ENCODE measurements at places on chromosomes 1 and 21.

GRCh38 chr21:44442266-44443125 lies 12.8 kb upstream of the LRRC3 start:
- DNase-seq: no peak

- no peak for DNase-seq
Measured at GRCh38 chr1:36160388-36160948, 4.5 kb downstream of the MAP7D1 start.

GRCh38 chr1:228272831-228273571 lies 65.2 kb downstream of the OBSCN start:
- no peak for DNase-seq

- DNase-seq: peak; percentile 4
Measured at GRCh38 chr1:3695326-3696217, 43.3 kb downstream of the TP73 start.

GRCh38 chr21:41344146-41344545 lies 17.7 kb upstream of the MX2 start:
- DNase-seq: no peak

DNA sequence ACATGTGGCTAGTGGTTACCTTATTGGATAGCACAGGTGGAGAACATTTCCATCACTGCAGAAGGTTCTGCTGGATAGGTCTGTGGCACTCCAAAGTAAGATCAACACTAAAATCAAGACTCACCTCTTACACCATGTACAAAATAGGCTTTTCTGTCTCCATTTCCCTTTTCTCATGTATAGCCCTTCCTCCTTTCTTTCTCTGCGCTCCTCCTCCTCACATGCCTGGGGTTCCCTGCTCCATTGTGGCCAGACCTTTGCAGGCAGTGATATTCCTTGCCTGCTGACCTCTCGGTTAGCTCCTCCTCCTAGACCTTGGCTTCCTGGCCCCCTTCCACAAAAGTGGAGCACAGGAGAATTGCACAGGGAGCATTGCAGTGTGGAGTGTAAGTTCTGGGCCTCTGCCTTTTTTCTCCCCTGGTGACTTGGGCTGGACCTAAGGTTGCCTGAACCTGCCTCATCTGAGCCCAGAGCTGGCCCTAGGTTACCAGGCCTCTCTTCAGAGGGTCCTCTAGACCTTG lies 33.2 kb upstream of the RBM15 start:
- no peak for DNase-seq

DNA sequence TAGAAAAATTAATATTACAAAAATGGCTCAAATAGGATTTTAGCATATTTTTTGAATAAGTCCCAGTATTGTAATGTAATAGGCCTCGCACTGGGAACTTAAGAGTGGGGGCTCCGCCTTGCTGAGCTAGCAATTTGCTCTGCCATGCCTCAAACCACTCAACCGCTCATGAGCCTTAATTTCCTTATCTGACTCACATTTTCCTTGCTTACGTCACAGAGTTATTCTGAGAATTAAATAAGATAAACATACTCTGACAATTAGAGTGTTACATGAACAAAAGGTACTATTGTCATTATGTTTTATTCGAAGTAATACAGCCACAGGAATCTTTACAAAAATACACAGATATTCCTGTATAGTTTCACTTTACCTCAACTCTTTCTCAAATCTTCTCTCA lies 108.1 kb downstream of the SLC44A5 start:
- DNase-seq: no peak

DNA sequence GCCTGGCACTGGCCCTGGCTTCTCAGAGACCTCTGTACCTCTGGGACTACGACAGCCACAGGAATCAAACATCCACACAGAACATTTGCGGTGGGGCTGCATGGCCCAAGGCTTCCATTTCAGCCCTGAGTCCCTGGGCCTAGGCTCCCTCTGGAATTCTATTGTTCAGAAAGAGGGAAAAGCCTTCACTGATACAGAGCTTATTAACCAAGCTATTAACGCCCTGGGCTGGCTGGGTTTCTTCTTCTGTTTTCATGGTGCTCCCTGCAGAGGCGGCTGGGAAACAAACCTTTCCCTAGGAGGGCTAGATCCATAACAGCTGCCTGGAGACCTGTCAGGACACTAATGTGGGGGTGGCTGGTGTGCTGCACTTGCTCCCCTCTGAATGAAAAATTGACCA lies 88.2 kb downstream of the KAZN start:
- DNase-seq: no peak

GRCh38 chr1:62809788-62810187 lies 25.9 kb downstream of the ATG4C start:
- no peak for DNase-seq

GRCh38 chr1:41382480-41383090 lies 21.4 kb downstream of the FOXO6 start:
- DNase-seq: no peak

DNA sequence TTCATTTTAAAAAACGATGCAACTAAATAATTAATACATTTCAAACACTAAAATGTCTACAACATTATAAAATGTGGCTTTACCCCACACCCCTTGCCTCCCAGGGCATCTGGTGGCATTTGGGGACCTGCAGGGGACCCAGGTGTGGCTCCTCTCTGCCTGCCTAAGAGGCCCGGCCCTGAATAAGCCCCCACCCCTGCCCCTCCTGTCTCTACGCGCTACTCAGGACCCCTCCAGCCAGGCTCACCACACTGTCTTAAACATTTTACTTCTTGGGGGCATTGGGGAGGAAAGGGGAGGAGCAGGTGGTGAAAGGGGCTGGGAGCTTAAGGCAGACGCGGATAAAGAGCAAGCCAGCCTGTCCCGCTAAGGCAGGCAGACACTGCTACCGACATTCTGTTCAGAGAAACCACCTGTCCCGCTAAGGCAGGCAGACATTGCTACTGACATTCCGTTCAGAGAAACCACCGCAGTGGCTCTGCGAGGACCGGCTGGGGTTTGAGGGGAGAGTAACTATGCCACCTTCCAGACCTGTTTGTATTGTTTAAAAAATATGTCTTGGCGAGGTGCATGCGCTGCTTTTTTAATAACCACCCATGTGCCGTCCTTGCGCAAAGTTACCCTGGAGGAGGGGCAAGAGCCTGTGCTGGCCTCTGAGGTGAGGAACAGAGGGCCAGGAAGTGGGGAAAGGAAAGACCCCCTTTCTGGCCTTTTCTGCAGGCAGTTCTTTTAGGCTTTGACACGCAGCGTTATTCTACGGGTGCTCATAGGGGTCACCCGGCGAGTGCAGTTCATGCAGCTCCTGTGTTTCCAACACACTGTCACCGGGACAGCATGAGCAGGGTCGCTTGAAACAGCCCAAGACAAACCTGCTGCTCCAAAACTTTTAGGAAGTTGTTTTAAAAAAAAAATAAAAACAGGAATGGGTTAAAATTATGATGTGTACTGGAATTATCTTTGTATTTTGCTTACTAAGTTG lies 51.3 kb upstream of the RIPK4 start:
- DNase-seq: no peak

- DNase-seq: no peak
Measured at GRCh38 chr1:53639251-53639763, 99.7 kb downstream of the GLIS1 start.

DNA sequence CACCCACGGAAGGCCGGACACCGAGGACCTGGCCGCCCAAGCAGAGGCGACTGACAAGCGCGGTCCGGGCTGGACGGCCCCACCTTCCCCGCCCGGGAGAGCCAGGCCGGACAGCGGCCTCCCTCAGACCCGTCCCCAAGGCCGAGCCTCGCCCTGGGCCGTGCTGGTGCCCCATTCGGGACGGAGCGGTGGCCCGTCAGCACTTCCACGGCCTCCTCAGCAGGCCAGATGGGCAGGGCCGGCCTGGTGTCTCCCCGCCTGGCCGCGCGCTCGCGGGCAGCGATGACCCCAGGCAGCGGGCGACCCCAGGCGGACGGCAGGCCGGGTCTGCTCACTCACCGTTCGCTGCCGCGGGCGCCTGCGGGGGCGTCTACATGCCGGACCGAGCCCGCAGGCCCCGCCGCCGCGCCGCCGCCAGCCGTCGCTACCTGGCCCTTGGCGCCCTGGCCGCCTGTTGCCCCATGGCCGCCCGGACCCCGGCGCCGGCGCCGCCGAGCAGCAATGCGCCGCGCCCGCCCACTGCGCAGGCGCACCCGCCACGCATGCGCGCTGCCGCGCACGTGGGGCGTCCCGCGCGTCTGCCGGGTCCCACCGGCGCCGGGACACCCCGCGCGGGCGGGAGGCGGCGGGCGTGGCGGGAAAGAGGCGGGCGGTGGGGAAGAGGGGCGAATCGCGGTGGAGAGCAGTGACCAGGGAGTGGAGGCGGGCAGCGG lies at the start of gene NADK:
NADK (minus strand) TSS at position 521 of the 713 bp plus-strand sequence. CDS start 13,064 bp downstream, outside the sequence.
- peak; percentile 60 for DNase-seq

DNA sequence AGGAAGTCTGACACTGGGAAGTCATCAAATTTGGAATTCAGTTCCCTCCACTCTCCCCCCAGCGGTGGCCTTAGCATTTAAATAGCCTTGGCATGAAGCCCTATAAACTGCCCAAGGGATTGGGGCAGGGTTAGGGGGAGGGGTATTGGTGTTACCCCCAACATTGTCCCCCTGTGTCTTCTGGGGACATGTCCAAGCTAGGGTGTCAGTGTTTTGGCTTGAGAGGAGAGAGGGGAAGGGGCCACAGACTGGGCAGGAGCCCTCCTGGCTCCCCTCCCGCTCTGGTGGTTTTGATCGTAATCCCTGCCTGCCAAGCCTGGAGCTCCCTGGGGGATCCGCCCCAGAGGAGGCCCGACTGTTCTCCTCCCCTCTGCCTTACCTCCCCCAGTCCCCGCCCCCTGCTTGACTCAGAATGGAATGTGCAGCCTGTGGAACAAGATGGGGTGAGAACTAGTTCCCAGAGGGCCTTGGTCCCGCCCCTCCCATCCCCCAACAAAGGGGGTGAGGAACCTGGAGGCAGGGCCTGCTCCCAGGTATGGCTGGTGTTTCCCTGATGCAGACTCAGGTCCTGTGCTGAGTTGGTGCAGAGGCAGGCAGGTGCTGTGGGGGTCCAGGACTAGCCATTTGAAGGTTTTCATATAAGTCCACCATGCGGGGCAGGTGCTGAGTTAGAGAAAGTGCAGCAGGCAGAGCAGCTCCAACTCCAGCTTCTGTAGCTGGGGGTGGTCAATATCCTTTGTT lies 7.4 kb downstream of the SOX13 start:
- no peak for DNase-seq

DNA sequence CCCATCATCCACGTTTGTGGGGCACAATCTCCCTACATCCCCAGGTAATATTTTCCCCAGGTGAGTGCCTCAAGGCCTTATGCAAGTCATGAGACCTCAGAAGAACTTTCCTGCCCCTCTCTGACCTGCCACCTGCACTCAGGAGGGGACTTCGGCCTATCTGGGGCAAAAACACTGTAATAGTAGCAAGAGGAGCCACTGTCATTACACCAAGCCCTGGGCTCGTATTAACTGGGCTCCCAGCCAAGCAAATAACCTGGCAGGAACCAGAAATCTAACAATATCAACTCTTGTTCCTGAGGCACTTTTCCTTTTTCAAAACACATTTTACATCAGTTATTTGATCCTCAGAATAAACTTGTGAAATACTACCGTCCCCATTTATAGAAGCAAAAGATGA lies 30.9 kb downstream of the LAMB3 start:
- DNase-seq: no peak

DNA sequence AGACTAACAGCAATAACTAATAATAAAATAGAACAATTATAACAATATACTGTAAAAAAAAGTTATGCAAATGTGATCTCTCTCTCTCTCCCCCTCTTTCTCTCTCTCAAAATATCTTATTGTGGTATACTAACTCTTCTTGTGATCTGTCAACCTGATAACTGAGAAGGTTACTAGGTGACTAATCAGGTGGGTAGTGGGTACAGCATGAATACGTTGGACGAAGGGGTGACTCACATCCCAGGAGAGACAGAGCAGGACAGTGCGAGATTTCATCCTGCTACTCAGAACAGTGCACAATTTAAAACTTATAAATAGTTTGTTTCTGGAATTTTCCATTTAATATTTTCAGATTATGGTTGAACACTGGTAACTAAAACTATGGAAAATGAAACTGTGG lies 257.5 kb downstream of the LRRC40 start:
- no peak for DNase-seq

DNA sequence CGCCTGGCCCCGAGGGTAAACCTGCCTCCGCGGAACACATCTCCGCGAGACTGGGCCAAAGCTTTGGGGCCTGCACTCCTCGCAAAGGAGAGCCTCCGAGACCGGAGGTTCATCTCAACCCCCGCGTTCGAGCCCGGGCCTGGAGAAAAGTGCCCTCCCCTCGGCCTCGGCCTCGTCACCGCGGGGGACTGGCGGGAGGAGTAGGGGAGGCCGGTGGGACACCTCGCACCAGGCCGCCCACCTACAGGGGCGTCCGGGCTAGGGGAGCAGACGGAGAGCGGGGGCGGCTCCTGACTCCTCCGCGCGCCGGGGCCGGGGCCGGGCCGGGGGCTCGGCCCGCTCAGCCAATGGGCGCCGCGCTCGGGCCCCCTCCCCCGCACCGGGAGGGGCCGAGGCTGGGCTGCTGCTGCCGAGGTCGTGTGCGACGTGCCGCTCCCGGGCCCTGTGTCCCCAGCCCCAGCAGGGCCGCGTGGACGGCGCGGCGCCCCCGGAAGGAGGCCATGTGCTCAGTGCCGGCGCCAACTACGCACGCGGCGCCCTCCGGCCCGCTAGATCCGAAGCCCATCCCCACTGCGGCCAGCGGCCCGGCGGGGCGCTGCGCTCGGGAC lies 684 bp downstream of the SLC2A1 start:
- DNase-seq: peak; percentile 32

DNA sequence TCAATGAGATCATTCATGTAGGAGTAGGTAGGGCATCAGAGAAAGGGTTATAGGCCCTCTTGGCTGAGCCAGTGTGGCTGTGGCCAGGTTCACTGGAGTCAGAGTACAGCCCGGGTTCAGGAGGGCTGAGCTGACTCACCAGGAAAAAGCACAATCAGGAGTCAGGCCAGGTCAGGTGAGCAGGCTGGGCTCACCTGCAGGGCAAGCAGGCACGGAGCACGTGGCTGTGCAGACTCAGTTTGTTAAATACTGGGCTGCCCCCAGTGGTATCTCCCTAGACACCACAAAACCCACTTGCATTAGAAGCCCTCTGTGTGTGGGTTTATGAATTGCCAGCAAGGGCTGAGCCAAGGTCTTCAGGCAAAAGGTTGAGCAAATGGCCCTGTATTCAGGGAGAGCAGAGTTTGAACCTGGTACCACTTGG lies 122.1 kb upstream of the SERBP1 start:
- no peak for DNase-seq

GRCh38 chr1:223684488-223684792 lies 18.9 kb upstream of the CAPN8 start:
- no peak for DNase-seq

DNA sequence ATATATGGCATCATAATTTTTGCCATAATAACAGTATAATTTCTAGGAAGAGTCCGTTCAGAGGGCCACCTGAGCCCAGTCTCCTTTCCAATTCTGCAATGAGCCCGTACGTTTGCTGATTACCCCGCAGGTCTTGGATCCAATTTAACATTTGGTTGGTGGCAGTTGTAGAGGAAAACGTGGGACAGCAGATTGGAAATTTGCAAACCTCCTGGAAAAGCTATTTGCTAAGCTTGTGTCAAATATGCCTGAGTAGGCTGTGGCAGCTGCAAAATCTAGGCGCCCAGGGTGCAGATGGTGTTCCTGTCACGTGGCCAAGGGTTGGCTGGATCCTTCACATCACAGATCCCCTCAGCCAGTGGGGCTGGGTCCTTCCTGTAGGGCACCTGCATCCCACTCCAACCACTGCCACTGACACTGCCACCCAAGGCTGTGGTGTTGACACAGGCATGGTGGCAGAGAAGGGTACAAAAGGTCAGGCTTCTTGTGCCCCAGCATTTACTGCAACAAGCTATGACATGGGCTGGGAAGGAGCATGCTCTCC lies 174.8 kb upstream of the SYT6 start:
- DNase-seq: no peak

- no peak for DNase-seq
Measured at GRCh38 chr1:22257290-22258275, 114.7 kb upstream of the WNT4 start.

Data from T follicular helper cell (primary cell).